ENCODE measurements at places on chromosomes 16 and 17.
A peak's percentile ranks its signal among the peaks of the same experiment; 100 is the strongest.

DNA sequence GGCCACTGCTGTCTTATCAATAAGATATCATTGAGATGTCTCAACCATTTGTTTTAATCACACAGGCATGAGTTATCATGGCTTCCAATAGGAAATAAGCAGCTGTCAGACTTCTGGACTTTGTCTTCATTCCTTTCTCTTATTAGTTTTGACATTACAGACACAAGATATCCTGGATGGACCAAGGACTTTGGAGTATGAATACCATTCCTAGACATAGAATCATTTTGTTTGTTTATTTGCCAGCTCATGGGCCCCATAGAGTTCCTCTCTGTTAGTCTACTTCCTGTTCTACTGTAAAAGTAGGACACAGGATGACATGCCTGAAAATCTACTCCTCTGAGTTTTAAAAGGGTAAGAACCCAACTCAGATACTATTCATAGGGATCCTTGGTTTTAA is 77.7 kb upstream of the KCNJ16 start:
- no peak for DNase-seq

DNA sequence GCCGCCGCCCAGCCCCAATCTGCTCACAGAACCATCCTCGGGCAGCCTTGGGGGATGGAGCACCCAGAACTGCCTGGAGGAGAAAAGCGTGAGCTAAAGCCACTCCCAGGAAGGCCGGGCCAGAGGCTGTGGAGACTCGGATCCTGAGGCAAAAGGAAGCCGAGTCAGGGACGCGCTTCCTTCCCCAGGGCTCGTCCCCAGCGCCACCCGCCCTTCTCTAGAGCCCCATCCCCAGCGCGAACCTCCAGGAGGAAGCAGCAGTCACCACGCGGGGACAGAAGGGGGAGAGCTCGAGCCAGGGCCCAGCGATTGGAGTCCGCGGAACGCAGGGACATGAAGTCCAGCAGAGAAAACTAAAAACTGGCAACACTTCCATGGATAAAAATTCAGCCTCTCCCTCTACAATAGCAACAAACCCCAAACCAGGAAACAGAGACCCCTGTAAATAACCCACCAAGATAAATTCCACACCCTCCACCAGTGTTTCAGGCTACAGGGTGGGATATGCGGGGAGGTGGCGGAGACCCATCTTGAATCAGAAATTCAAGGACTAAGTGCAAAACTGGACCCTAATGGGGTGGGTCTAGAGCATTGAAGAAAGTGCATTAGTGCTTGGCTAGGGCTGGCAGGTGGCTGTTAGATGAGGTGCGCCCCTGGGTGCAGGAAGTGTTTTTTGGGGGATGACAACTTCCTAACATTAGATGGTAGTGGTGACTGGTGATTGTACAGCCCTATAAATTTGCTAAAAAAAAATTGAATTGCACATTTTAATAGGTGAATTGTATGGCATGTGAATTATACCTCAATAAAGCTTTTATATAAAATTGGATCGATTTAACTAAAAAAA is 116.1 kb upstream of the METRNL start:
- DNase-seq: peak; percentile 27

GRCh38 chr17:65093930-65094329 is 37.4 kb upstream of the GNA13 start:
- DNase-seq: no peak

- no peak for DNase-seq
Measured at GRCh38 chr16:87790292-87791100, 24.7 kb upstream of the KLHDC4 start.

DNA sequence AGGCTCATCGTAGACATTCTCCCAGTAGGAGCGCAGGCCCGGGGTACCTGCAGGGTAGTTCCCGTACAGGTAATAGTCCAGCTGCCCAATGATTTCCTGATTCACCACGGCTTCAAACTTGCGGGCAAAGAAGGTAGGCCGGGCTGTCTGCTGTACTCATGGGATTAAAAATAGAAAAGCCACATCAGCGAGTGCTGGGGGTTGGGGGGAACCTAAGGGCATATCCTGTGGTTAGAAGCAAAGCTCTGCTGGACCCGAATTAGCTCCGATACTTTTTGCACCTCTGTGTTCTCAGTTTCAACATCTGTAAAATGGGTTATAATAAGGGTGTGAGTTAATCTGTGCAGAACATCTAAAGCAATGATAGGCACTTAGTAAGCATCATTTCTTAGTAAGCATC is 336.2 kb downstream of the XYLT1 start:
- no peak for DNase-seq

DNA sequence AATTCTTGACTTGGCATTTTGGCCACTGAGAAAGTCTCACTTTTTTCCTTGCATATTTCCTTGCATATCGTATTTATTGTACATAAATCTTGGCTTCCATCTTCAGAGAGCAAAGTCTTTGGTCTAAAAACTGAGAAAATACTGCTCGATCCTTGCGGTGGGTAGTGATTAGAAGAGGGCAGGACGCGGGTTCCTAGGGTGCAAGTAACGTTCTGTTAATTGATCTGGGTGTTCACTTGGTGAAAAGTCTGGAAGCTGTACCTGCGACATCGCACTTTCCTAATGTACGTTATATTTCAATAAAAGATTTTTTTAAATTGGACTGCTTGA is 758 bp upstream of the UBALD2 start:
- no peak for DNase-seq

GRCh38 chr17:49670641-49671040 is 7.3 kb downstream of the SPOP start:
- no peak for DNase-seq

- peak; percentile 55 for DNase-seq
Measured at GRCh38 chr17:49861150-49861884, 13.4 kb upstream of the TAC4 start.

DNA sequence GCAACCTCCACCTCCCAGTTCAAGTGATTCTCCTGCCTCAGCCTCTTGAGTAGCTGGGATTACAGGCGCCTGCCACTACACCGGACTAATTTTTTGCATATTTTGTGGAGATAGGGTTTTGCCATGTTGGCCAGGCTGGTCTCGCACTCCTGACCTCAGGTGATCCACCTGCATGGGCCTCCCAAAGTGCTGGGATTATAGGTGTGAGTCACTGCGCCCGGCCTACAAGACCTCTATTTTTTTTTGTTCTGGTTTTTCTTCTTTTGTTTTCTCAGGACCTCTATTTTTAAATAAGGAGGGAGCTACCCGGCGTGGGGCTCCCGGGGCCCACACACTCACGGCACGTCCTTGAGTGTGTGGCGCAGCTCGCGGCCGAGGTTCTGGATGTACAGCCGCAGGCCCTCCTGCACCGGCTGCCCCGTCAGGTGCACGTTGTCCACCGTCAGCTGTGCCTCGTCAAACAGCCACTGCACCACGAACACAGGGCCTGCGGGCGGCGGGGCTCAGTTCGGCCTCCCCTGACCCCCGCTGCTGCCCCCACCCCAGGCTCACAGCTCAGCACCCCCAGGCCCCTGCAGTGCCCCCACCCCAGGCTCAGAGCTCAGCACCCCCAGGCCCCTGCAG is 5.8 kb downstream of the NOTUM start:
- DNase-seq: no peak

DNA sequence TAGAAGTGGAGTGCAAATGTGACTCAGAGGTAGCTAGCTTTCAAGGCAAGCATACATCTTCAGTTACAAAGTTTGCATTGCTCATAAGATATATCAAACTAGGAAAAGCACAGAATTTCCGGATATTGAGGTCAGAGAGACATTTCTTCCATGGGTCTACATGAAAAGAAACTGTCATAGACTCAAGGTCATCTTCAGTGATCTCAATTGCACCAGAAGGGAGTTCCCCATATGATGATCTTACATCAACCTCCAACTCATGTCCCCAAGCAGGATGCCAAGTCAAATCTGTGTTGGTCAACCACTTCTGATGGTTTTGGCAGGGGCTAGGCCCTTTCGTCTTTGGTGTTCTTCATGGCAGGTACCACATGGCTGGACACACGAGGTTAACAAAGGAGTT is 459.9 kb upstream of the MAF start:
- no peak for DNase-seq

DNA sequence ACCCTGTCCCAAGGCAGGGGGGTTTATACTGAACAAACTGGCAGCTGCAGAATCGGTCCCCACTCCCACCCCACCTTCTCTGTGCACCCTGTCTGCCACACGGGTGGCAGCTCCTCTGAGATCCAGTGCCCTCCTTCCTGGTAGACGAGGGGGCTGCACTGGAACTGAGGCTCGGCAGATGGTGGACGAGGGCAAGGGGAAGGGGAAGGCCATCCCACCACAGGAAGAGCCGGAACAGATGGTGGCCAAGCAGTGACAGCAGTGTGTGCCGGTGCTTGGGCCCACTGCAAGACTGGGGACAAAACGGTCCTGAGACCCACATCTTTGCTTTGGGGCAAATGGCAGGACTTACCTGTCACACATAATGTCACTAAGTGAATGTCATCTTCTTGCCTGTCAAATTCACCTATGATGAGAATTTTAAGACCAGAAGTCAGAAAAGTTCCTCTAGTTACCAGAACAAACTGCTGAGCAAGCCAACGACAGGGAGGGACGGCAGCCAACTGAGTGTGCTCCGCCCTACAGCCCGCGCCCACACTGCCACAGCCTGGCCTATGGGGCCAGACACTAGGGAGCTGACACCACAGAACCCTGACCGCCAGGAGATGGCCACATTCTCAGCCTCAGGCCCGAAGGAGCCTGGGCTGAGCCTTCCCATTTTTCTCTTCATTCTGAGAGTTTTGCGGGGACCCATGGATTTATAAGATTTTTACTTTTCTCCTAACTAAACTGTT is 14.4 kb downstream of the NTAN1 start:
- DNase-seq: no peak

GRCh38 chr16:56339431-56340195 is 85.7 kb downstream of the AMFR start:
- no peak for DNase-seq

GRCh38 chr17:30238003-30238344 is 2.5 kb upstream of the SLC6A4 start:
- no peak for DNase-seq

DNA sequence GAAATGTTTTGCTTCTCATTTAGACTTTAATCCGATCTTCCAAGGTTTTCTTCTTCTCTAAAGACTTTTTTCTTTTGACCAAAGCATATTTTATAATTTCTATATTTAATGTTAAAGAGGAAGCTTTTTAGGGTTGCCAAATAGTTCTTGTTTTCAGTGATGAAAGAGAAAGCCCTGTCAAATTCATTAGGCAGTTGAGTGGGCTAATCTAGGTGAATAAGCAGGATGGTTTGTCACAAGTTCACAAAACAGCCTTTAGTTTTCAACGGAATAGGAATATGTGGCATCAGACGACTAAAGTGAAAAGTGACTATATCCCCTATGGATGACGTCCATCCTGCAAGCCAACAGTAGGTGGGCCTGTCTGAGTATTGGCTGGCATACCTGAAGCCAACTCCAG is 118.8 kb downstream of the NLK start:
- no peak for DNase-seq

DNA sequence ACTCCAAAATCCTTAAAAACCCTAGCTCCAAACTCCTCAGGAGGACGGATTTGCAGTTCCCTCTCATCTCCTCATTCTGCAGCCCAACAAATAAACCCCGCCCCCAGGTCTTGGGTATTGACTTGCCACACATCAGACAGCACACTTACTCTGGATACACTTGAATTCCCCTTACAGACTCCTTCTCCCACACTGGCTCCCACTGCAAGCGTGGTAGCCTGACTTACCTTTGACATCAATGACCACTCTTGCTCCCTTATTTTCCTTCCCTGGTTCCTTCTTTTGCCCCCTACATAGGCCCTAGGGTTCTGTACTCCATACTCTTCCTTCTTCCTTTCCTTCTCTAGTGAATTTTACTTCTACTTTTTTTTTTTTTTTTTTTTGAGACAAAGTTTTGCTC is 7.5 kb downstream of the RFFL start:
- DNase-seq: no peak

DNA sequence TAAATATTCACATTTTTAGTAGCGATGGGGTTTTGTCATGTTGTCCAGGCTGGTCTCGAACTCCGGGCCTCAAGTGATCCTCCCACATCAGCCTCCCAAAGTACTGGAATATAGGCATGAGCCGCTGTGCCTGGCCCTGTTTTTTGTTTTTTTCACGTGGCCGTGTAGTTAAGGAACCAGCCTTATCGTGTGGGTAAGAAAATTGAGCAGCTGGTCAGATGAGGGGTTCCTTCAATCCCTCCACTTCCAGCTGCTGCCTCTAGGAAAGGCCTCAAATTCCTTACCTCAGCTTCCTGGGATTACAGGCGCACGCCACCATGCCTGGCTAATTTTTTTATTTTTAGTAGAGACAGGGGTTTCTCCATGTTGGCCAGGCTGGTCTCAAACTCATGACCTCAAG is 5.9 kb upstream of the DPEP2 start:
- no peak for DNase-seq

- DNase-seq: no peak
Measured at GRCh38 chr17:65371702-65372101, 189.7 kb downstream of the AXIN2 start.

GRCh38 chr17:82495844-82496528 is 23.5 kb upstream of the FOXK2 start:
- no peak for DNase-seq

DNA sequence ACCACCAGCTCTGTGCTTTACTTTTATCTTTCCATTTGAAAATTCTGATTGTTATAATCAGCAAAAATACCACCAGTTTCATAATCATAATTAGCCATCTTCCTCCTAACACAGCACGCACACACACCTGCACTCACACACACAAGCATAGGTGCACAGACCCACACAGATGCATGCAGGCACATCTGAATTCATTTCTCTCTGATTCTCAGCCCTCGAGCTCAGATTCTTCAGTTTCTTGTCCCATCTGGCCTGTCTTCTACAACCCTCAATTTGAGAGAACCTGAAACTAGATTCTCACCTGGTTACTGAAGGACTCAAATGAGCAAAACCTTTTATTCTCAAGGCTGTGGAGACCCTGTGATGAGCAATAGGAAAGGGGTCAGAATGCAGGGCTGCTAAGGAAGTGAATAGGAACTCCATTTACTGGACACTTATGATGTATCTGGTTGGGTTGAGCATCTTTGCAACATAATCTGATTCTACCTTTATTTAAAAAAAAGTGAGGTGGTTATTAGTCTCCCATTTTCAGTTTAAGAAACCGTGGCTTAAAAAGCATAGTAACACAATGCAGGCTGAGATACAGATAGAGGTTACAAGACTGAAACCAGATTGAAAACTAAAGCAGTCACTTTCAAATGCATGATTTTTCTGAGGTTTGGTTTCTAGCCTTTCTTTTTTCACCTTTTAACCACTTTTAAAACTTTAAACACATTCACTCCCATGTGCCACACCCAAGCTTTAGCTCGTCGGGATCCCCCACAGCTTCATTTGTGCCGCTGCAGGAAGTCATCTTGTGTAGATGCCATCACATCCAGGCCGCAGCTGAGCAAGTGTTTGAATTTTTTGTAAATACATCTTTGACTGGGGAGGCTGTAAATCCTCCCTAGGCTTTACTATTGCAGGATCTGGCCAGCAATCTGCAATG is 9.4 kb downstream of the KRT33A start:
- DNase-seq: no peak

GRCh38 chr16:82684256-82684655 is 57.5 kb downstream of the CDH13 start:
- DNase-seq: no peak

- peak; percentile 7 for DNase-seq
Measured at GRCh38 chr16:24255456-24256371, at the start of gene CACNG3. Gene CACNG3, plus strand, starts transcription at chr16:24256335. Its CDS starts 420 bp downstream, at chr16:24256755.

Measured in activated T-cell treated with anti-CD3 and anti-CD28 coated beads, Interleukin-2, amount 50 U/mL, for 4 hours (primary cell).